ENCODE measurements at places on chromosomes 1 and 21.

- DNase-seq: no peak
These were observed 14.1 kb downstream of the C1orf87 start for GRCh38 chr1:60059468-60059867.

- no peak for DNase-seq
These were observed 91.7 kb downstream of the LIPI start for GRCh38 chr21:14119038-14119437.

DNA sequence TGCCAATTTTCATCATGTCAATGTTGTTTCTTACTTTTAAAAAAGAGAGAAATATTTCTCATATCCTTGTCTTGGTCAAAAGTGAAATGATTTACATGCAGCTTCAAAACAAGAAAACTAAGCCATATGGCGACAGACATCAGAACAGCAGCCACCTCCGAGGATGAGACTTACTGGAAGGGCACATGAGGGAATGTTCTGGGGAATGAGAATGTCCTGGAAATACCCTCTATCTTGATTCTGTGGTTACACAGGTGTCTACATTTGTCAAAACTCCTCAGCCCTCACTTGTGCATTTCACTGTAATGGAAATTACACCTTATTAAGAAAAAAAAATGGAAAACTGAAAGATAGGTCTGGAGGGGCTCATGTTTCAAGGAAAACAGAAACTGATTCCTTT, 14.2 kb upstream of the ECE1 start:
- no peak for DNase-seq

DNA sequence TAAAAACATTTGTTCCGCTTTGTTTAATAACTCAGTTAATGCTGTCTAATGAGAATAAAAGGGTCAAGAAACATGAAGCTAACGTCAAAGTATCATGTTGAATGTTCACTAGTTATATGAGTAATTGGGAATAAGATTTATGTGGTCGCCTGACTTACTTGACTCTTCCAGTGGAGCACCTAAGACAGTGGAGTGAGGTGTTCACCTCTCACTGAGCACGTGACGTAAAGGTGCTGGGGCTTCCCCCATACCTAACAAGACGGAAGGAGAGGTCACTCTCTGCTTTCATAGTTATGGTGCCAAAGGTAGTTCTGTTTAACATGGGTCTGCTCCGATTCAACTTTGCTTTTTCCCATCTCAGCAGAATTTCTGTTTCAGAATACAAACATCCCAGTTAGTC, 686 bp downstream of the KMO start:
- DNase-seq: peak; percentile 18

DNA sequence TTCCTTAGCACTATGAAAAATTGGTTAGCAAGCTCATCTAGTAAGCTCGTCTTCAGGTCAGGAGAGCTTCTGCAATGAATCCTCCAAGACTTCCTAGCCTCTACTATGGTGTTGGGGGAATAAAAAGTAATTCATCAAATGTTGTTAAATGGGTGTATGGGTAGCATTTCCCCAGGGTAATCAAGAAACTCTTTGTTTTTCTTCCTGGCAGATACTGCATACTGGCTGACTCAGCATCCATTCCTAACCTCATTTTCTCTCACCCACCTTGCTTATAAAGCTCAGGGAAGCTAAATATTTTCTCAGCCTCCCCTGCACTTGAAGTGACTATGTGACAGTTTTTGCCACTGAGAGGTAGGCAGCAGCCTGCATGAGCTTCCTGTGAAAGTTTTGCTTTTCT, 83.4 kb downstream of the MAB21L3 start:
- no peak for DNase-seq

DNA sequence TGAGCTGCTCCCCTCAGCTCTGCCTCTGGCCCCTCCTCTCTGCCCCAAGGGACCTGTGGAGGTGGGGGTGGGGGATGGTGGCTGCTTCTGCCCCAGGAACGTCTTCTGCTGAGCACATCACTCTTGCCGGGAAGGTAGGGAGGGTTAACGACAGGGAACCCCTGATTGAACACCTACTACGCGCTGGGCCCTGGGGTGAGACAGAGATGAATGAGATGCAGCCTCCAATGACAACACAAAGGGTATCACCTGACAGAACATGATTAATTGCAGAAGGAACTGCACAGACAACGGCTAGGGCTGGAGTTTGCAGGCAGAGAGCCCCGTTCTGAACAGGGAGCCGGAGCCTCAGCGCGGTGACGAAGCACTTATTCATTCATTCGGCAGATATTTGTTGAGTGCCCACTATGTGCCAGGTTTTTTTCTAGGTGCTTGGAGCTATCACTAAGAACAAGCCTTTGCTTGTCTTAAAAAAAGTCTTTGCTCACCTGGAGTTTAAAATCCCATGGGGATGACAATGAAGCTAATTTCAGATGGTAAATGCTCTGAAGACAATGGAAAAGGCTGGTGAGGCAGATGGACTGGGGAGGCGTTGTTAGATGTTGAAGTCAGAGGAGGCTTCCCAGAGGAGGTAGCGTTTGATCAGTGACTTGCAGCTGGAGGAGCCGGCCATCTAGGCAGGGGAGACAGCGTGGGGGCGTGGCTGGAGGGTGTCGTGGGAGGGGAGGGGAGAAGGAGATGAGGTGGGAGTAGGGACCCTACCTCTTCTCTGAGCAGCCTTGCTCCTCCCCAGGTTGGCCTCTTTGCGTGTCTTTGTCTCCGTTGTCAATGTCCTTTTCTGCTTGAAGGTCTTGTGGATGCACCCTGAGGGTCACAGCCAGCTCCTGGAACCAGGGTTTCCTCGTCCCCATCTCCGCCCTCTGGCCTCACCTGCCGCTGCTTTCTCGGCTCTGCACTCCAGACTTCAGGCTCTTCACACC, 103.1 kb upstream of the CSF3R start:
- no peak for DNase-seq

GRCh38 chr1:113086541-113086940, 13.5 kb downstream of the LRIG2 start:
- no peak for DNase-seq

Data from activated CD4-positive, alpha-beta T cell treated with anti-CD3 and anti-CD28 coated beads, Interleukin-2, amount 50 U/mL, for 48 hours (primary cell).